ENCODE measurements at places on chromosomes 6 and 20.

GRCh38 chr20:54231036-54231435 lies 23.1 kb downstream of the PFDN4 start:
- DNase-seq = no peak

DNA sequence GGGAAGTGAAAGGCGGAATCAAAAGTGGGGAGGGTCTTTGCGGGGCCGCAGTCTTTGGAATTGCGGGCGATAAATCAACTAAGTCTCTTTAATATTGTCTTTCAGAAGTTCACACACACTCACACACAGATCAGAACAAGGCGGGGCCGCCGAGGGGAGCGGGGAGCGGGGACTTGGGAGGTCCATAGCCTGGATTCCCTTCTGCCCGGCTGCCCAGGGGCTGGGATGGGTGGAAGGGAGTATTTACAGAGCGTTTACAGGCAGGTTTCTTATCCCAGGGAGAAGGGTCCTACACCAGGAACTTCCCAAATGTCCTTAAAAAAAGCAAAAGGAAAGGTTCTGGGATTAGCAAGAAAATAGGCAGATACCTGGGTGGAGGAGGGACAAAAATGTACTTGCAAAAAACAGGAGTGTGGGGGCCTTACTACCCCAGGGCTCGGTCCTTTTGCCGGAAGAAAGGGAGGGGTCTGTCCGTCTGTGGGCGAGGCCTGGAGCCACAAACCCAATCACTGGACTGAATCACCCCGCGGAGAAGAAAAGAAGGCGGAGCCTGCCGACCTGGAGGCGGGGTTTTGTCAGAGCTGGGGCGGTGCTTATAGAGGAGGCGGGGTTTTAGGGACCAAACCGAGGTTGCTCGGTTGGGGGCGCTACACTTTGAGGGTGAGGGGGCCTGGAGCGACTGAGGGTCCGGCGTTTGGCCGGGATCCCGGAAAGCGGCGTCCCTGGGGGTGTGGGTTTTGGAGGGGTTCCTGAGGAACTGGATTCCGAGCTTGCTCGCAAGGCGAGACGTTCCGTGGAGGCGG lies 3.2 kb downstream of the PRRT1 start:
- DNase-seq = peak; percentile 43

DNA sequence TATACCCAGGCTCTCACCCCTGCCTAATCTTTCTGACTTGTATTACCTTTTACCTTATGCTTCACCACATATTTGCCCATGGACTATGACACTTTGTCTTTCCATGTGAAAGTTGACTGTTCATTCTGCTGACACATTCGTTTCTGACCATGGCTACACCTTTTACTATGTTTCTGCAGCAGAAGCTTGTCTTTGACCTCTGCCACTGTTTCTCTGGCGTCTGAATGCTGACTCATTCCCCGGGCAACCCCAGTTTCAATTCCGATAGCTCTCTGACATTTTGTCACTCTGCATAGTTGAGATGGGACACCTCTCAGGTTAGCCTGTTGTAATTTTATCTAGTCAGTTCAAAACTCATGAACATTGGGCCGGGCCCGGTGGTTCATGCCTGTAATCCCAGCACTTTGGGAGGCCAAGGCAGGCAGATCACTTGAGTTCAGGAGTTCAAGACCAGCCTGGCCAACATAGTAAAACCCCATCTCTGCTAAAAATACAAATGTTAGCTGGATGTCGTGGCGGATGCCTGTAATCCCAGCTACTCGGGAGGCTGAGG lies 50.7 kb downstream of the SLC26A8 start:
- no peak for DNase-seq

GRCh38 chr20:967796-968742 lies 34.0 kb downstream of the RSPO4 start:
- no peak for DNase-seq

GRCh38 chr6:24972311-24972958 lies 36.7 kb upstream of the RIPOR2 start:
- no peak for DNase-seq

- no peak for DNase-seq
Measured at GRCh38 chr6:8335896-8336295, 99.4 kb downstream of the SLC35B3 start.

DNA sequence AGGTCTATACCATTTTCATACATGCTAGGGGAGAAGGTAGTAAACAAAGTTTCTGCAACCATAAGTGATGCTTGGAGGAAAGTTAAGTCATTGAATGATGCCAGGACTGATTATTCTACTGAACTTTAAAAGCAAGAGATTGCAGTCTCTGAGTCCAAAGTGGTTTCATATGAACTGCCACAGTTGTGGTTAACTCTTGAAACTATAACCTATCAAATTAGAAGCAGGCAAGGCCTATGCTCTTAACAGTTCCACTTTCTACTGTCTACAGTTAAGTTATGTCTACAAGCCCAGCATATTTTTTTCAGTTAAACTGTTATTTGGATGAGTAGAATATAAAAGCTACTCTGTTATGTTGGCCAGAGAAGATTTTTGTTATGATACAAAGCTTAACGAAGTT lies 326.5 kb upstream of the RUNX2 start:
- no peak for DNase-seq

- DNase-seq = no peak
Measured at GRCh38 chr20:8721098-8721497, 347.8 kb upstream of the PLCB4 start.

- no peak for DNase-seq
Measured at GRCh38 chr6:42537536-42537935, 26.3 kb upstream of the UBR2 start.

GRCh38 chr20:57698116-57698866 lies 11.5 kb downstream of the PMEPA1 start:
- DNase-seq = no peak

DNA sequence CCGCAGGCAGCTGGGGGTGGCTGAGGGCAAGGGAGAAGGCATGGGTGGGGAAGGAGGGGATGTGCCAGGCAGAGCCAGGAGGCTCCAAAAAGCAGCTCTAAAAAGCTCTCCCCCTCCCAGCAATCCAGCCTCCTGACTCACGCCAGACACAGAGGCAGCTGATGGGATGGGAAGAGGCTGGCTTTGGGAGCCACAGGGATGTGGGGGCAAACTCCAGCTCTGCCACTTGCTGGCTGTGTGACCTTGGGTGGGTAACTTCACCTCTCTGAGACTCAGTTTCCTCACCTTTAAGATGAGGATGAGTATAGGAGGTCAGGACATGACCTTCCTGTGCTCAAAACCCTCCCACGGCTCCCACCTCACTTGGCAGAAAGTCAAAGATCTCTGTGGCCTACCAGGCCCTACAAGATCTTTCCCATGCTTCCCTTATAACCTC lies 148.9 kb downstream of the CEBPB start:
- no peak for DNase-seq

DNA sequence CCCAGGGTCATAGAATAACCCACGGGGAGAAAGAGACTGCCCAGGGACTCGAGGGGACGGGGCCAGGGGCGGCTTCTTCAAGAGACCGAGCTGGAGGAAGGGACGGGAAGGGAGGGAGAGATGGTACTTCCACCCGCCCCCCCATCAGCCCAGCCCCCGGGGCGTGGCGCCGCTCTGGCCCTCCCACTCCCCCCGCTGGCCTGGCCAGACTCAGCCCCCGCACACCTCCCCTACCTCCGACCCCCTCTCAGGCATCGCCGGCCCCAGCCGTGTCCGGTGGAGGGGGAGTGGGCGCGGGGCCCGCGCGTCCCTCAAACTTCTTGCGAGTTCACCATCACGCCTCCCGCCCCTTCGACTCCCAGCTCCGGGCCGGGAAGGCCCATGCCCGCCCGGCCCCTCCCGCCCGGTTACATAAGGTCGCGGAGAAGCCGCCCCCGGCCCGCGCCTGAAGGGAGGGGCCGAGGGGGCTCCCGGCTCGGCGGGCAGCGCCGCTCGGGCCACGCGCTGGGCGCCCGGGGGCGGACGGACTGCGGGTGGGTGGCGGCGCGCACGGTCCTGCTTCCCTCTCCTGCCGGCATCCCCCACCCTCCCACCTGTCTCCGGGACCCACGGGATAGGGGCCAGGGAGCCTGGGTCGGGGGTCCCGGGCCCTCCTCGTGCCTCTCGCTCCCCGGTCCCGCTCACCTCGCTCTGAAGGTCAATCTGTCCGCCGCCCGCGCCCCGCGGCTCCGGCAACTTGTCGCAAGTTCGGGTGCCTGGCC lies 562 bp downstream of the TFEB start:
- peak; percentile 60 for DNase-seq

Measured in T follicular helper cell (primary cell).